ENCODE measurements at places on chromosomes 12 and 14.

DNA sequence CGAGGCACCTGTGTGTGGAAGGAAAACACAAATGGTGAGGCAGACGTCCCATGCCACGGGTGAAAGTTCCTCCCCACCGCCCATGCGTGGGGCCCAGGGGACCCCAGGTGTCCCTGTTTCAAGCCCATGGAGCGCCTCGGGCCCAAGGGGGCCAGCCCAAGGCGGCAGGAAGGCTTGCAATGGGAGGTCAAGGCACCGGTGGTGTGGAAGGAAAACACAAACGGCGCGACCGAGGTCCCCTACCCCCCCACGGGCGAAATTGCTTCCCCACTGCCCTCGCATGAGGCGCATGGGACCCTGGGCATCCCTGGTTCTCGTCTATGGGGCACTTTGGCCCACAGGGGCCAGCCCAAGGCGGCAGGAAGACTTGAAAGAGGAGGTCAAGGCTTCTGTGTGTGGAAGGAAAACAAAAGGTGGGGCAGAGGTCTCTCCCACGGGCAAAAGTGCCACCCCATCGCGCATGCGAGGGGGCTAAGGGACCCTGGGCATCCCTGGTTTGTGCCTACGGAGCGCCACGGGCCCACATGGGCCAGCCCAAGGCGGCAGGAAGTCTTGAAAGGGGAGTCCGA is 379.4 kb downstream of the ALG10 start:
- no peak for DNase-seq

DNA sequence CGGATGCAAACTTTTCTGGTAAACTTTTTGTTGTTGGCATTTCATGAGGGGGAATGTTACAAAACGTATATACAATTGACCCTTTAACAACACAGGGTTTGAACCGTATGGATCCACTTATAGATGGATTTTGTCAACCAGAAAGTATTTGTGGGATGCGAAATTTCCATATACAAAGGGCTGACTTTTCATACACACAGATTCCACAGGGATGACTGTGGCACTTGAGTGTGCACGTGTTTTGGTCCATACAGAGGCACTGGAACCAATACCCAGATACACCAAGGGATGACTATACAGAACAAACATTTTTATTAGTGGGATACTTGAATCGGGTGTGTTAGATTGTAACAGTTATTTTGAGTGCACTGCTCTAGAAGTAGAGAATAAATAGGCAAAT is 29.8 kb upstream of the CCT2 start:
- DNase-seq, result no peak

- no peak for DNase-seq
These were observed 172.9 kb downstream of the RBM19 start for GRCh38 chr12:113793250-113793649.

DNA sequence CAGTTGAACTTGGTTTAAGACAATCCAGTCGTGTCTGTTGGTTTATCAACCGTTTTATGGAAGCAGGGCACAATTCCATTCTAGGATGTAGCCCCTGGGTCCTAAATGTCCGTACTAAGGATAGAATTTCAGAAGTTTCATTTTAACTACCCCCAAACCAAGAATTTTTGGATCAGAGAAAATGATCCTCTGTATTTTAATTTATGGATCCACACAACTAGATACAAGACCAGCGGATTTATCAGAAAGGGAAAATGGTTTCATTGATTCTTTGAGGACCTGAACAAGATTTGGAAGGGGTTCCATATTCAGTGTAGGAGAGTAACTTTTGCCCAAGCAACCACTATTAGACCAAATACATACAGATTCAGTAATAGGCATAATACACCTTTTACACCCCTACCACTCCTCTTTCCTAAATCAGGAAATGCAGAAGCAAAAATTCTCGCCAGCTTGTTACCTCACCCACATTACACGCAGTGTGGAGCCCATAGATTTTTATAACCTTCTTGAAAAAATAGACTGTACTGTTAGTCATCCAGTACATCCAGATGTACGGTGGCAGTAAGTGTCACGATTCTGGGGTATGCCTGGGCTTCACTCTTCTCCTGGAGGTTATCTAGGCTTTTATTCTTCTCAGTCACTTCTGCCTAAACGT is 1.4 kb upstream of the FBXL14 start:
- DNase-seq, result no peak

DNA sequence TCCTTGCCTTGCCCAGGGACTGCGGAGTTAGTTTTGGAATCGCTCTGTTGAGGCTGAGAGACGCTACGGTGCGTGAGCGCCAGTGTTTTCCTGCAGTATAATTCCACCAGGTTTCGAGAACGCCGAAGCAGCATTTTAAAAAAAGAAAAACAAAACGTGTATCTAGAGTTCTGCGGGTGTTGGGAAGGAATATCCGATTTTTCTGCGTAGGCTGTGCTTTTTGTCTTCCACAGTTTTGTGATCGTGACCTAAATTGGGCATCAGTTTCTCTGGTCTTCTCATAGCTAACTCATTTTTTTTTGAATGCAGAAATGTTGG is 778 bp downstream of the DNM1L start:
- no peak for DNase-seq

- no peak for DNase-seq
These were observed 5.6 kb downstream of the LTA4H start for GRCh38 chr12:96029826-96030225.

- DNase-seq, result no peak
These were observed 108.8 kb downstream of the VEZT start for GRCh38 chr12:95326445-95326844.

GRCh38 chr14:35281341-35281740 is 10.8 kb upstream of the PSMA6 start:
- no peak for DNase-seq

GRCh38 chr12:52203079-52203921 is 11.5 kb upstream of the KRT80 start:
- DNase-seq, result no peak

DNA sequence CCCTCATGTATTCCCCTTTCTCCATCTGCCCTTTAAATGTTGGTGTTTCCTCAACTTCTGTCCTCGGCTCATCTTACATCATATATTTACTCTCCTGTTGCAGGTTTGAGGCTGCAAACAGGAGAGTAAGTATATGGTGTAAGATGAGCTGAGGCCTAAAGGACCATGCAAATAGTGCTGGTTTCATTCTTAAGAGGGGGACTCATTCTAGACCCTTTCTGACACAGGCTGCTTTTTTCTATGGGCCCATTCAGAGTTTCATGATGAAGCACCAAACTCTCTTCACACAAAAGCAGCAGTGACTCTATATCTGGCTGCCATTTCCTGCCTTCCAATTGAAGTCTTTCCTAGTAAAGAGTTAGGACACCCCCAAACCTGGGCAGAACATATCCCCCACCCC is 218.5 kb downstream of the PHLDA1 start:
- no peak for DNase-seq

DNA sequence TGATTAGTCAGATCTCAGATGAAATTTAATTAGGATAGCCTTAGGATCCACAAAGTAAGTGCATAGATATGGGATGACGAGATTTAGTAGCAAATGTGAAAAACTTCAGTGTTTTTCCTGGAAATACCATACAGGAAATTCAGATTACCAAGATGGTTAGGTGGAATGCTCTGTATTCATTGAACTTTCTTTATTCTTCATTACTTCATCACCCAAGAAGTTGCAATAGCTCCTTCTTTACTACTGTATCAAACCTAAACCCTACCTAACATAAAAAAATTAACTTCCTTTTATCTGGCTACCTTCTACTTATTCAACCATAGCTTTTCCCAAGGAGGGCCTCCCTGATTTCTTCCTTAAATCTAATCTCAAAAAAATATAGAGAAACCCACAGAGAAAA is 100.4 kb downstream of the TTC6 start:
- DNase-seq, result no peak

GRCh38 chr12:29220632-29221336 is 71.7 kb downstream of the FAR2 start:
- DNase-seq, result no peak

GRCh38 chr12:26396402-26396801 is 201.0 kb downstream of the SSPN start:
- no peak for DNase-seq

GRCh38 chr14:64844272-64844671 is 35.4 kb downstream of the SPTB start:
- no peak for DNase-seq

DNA sequence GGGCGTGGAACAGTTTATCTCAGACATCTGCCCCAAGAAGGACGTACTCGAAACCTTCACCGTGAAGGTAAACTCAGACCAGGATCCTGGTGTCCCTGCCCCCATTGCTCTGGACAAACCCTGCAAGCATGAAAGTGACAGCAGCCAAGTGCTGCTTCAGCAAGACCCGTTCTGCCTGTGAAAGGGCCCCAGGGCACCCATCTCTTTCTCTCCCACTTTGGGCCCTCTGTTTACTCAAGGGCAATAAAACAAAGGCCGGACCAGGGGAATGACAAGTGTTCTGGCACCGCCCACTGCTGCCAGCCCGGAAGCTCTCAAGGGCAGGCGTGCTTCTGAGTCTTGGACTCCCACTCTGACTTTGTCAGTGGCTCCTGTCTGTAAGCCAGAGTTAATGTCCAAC is 35.3 kb downstream of the CD9 start:
- DNase-seq, result peak; percentile 75

DNA sequence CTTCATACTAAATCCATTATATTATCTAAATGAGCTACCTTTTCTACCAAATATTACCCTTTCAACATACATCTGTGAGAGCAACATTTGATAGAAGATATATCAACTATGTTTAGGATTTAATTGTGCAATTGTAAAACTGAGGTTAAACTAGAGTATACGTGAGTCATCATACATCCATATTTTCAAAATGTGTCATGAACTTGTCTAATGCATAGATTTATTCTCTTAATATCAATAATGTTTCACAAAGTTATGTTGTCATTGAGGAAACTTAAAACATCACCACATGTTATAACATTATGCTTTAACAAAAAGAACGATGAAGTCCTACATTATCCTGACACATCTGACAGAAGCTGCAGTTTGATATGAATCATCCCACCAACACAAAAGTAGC is 645.5 kb upstream of the NOVA1 start:
- DNase-seq, result no peak

GRCh38 chr12:132437252-132437932 is 52.6 kb upstream of the FBRSL1 start:
- DNase-seq, result no peak

DNA sequence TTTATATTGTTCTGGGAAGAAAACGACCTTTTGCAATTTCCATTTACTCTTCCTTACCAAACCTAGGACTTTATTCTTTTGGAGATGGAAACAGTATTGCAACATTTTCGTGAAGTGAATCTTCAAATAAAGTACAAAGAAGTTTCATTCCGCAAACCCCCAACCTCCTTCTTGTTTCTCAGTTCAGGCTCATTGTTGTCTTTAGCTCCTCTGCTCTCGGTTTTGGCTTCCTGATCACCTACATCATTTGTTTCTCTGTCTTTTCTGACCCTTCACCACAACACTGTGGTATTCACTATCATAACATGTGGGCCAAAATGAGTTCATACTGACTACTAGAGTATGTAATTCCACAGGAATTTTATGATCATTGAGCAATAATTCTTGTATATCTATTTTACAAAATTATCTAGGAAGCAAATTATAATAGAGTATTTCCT is 266.8 kb downstream of the ADAMTS20 start:
- DNase-seq, result no peak

DNA sequence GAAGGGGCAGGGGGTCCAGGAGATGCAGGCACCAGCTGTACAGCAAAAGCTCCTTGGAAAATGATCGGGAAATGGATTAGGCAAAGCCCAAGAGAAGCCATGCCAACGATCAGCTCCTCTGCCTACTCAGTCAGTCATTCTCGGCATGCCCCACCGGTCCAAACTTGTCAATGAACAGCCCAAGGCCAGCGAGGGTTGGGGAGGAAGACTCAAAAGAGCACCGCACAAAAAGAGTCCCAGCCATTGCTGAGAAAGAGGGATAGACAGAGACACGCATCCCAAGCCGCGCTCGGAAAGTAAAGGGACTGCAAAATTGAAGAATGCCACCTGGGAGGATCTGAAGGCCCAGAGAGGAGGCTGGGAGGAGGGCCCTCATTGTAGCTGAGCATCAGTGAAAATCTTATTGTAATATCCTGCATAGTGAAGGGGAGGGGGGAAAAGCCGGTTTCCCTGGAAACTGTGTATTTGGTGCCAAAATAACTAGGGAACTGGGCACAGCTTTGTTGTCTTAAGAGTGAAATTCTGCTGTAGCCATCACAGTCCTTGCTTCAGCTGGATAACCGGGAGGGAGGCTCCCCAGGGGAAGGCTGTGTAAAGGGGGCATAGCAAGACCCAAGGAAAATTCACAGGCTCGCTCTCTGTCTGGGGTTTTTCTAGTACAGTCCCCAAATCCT is 4.7 kb downstream of the KDM2B start:
- no peak for DNase-seq

DNA sequence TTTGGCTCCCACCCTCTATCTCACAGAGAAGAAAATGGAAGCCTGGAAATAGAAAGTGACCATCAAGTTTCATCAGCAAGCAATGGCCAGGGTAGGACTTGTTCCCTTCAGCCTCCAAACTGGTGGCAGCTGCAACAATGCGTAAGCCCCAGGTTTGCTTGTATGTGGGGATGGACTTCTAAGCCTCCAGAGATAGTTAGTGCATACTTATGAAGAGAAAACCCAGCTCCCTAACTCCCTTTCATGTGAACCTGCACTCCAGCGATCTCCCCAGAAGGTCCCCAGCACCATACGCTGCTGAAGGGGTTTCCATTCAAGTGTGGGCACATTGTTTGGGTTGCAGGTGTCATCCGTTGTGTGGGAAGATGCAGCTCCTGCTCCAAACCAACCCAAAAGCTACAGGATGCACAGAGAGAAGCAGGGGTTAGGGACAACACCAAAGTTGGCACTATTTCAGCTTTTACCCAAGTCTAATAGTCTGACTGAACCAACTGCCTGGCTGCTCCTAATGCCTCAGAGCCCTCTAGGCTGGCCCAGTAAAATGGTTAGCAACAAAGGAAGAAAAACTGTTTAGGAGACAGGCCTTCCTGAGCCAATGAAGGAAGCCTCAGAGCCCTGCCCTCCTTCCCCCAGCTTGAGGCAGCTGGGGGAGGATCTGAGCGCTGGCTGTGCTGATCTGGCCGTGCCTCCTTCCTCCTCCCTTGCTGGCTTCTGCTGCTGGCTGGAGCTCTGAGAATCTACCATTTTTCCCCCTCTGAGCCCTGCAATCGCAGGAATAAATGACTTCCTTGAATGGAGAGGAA is 12.3 kb downstream of the ZFP36L1 start:
- no peak for DNase-seq

DNA sequence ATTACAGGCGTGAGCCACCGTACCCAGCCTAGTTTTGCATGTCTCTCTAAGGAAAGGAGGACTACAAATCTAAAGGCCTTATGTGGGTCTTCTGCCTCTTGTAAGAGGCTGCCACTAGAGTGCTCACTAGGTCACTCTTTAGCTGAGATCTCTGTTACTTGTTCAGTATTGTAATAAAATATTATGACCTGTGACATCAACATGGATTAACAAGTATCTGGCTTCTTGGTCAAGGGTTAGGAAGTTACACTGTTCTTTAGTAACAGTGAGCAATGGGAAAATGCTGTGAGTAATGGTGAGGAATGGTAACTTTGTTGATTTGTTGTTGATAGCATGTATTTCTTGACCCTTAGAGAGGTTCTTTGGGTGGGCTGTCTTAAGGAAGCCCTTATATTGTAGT is 50.5 kb downstream of the ERC1 start:
- DNase-seq, result no peak

Data from NCI-H187 (cell line).